Naive thymus-derived CD4-positive, alpha-beta T cell (primary cell): ENCODE measurements at places on chromosomes 6 and 20. TPM values are rescaled to one million over a fixed set of nuclear protein-coding genes. Genes with fewer than 3 reads are reported as not detected.

GRCh38 chr6:50935442-50935841, 116.8 kb downstream of the TFAP2B start:
- H3K27ac ChIP-seq: no peak overlapping the region
- H3K4me3 ChIP-seq: no peak overlapping the region
- DNase-seq: no peak
- no peaks in the 10 kb centered on the region for H3K27me3 ChIP-seq
- H3K4me1 ChIP-seq: no peaks in the 10 kb centered on the region

DNA sequence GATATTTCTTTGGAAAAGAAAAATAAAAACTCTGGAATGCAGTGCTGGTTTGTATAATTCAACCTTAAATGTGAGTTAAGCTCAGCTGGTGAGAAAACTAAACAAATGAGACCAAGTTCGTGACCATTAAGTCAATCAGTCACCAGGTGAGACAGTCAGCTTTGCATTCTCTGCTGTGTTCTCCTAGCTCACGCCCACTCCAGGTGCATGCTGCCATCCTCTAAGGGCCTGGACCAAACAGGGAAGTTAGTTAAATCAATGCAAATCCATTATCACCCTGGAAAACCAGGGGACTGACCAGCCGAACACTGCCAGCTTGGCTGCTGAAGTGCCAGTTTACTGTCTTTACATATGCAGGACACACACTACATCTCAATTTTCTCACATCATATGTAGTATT, 7.2 kb downstream of the TPBG start:
- no peak for DNase-seq
- no peak overlapping the region for H3K4me3 ChIP-seq
- no peaks in the 10 kb centered on the region for H3K36me3 ChIP-seq
- no peaks in the 10 kb centered on the region for H3K4me1 ChIP-seq
- no peak overlapping the region for H3K27ac ChIP-seq

- H3K27me3 ChIP-seq: no peaks in the 10 kb centered on the region
- no peaks in the 10 kb centered on the region for H3K4me1 ChIP-seq
Observed at GRCh38 chr6:31035862-31036497, 25.7 kb downstream of the MUC22 start.

DNA sequence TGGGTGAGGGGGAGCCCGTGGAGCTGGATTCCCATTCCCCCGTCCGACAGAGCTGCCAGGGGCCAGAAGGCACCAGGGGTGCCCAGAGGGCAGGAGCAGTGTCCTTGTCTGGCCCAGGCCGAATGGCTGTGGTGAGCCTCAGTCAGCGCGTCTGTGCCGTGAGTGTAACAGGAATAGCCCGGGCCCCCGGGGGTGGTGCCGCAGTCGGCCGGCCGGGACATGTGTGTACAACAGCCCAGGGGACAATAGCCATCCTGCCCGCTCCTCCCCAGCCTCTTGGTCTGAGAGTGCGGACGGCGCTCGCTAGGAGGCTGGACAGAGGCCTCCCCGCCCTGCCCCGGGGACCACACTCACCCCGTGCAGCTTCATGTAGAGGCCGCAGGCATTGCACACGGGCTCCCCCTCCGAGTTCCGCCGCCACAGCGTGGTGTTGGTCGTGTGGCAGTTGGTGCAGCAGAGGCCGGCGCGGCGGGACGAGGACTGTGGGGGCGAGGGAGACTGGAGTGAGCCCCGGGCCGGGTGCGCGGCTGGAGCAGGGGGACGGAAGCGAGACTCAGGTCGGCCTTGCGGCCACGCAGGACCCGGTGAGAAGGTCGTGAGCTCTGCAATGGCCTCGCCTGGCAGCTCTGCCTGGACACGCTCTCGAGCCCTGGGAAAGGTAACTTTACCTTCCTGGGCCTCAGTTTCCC, 9.6 kb downstream of the GATA5 start:
- no peaks in the 10 kb centered on the region for H3K36me3 ChIP-seq
- no peak for DNase-seq
- H3K27me3 ChIP-seq: no peaks in the 10 kb centered on the region
- H3K27ac ChIP-seq: no peak overlapping the region
- H3K4me1 ChIP-seq: no peaks in the 10 kb centered on the region
- no peak overlapping the region for H3K4me3 ChIP-seq

GRCh38 chr6:32149932-32150870, 1.5 kb downstream of the PRRT1 start:
- no peaks in the 10 kb centered on the region for H3K36me3 ChIP-seq
- H3K27me3 ChIP-seq: no peaks in the 10 kb centered on the region
- no peak overlapping the region for H3K27ac ChIP-seq
- peaks cover 6% of the 10 kb centered on the region for H3K4me1 ChIP-seq
- no peak for DNase-seq

DNA sequence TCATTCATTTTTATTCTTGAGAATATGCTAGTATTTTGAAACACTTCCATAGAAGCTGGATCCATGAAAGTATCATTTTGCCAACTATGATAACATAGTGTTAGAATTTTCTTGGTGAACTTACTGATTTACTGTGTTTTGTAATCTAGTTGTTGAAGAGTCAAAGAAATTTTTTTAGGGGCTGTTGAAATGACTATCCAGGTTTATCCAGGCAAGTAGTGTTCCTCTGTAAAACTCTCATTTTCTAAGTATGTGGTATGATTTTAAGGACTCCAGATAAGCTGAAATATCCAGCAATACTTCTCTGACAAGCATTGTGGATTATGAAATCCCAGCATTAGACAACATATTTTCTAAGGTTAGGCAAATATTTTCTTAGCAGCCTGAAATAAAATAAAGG, 95.9 kb downstream of the GRIK2 start:
- no peak overlapping the region for H3K4me3 ChIP-seq
- no peaks in the 10 kb centered on the region for H3K36me3 ChIP-seq
- H3K27me3 ChIP-seq: no peaks in the 10 kb centered on the region
- DNase-seq: no peak
- no peak overlapping the region for H3K27ac ChIP-seq

DNA sequence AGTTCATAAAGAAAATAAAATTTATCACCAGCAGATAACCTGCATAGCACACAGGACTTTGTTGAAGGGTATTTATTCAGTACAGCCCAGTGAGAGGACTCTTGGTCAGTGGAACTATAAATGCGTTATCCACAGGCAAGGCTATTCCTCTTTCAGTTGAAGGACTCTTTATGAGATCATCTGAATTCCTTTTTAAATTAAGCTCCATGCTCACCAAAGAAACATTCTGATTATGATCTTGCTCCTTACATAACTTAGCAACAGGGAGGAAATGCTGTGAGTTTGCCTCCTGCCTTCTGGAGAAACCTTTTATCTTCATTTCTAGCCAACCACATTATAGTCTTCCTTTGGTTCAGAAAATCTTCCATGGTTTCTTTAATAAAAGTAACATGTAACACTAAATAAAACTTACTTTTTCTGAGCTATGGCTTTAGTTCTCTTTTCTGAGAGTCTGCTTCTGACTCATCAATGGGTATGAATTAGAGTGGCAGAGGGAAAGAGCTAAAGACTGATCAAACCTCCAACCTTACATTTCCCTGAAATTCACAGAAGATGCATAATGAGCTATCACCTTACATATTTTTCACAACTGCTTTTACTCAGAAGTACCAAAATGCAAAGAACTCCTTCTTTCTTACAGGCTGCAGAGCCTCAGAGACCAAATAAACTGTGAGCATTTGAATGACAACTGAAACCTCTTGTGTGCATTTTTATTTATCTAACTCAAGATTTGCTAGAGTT, 267.2 kb downstream of the ADGRG6 start:
- no peaks in the 10 kb centered on the region for H3K36me3 ChIP-seq
- DNase-seq: no peak
- peak overlapping the region; percentile 24 for H3K27ac ChIP-seq
- H3K4me1 ChIP-seq: peaks cover 50% of the 10 kb centered on the region

DNA sequence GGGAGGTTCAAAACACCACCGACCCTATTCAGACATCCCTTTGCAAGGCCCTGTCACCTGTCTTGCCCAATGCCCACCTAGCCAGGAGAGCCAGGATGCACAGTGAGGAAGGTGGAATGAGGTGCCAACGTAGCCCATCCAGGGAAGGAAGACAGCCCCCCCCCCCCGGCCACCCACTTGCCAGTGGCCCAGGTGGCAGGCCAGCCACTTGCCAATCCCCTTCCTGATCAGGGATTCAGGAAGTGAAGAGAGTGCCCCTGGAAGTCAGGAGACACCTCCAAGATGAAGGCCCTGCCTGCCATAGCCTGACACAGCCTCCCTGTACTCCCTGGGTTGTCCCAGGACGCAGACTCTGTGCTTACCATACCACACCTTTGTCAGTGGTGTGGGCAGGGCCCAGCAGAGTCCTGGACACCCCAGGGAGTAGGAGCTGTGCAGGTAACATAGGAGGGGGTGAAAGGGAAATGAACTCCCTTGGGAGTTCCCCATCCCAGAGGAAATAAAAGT, 54.7 kb downstream of the MRPL14 start:
- H3K4me3 ChIP-seq: peak overlapping the region; percentile 95
- DNase-seq: no peak
- H3K27me3 ChIP-seq: no peaks in the 10 kb centered on the region
- peaks cover 16% of the 10 kb centered on the region for H3K4me1 ChIP-seq
- H3K27ac ChIP-seq: peak overlapping the region; percentile 54

GRCh38 chr6:113317891-113318574, 539.1 kb upstream of the MARCKS start:
- no peaks in the 10 kb centered on the region for H3K36me3 ChIP-seq
- no peaks in the 10 kb centered on the region for H3K4me1 ChIP-seq
- H3K27me3 ChIP-seq: no peaks in the 10 kb centered on the region
- H3K4me3 ChIP-seq: no peak overlapping the region
- no peak overlapping the region for H3K27ac ChIP-seq

DNA sequence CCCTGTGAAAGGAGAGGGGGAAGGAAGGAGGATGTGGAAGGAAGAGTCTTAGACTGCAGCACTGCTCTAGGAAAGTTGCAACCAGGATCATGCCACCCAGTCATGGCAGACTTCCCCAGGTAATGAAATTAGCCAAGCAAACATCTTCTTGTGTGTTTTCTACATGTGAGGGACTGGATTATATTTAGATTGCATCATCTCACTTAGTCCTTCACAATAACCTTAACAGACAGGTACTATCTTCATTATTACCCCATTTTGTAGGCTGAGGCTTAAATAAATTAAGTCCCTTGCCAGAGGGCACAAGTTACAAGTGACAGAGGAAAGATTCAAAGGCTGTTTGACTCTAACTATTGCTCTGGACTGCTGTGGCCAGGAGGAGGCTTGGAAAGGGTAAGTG, 9.7 kb upstream of the MAFB start:
- no peaks in the 10 kb centered on the region for H3K4me1 ChIP-seq
- no peak overlapping the region for H3K27ac ChIP-seq
- DNase-seq: no peak
- peaks cover 4% of the 10 kb centered on the region for H3K27me3 ChIP-seq
- H3K36me3 ChIP-seq: no peaks in the 10 kb centered on the region

GRCh38 chr20:64261138-64261537, 5.6 kb downstream of the PCMTD2 start:
- H3K36me3 ChIP-seq: peaks cover 28% of the 10 kb centered on the region
- no peak overlapping the region for H3K27ac ChIP-seq
- DNase-seq: peak; percentile 12
- H3K4me1 ChIP-seq: peaks cover 75% of the 10 kb centered on the region

DNA sequence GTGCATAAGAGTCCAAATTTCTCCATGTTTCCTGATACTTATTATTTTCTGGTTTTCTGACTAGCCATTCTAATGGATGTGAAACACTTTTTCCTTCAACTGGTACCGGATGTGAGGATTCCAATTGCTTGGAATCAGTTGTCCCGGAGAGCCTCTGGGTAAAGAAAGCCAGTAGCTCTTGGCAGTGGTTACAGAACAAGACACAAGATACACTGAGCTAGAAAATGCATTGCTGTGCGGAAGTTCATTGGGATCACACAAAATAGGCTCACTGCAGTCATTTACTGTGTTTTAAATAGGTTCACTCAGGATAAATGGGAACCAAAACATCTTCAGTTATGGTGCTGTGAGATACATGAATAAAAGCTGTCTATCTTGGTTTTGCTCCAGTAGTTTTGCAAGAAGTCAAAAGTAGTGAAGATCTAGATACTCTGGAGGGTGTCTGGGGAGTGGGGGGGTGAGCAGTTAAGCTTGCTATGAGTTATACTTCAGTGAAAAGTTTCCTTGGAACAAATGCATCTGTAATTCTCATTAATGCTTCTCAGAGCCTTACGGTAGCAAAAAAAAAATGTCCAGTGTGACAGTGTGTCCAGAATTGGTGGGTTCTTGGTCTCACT, 54.4 kb upstream of the RNF182 start:
- H3K27me3 ChIP-seq: no peaks in the 10 kb centered on the region
- no peaks in the 10 kb centered on the region for H3K36me3 ChIP-seq
- DNase-seq: no peak
- H3K4me3 ChIP-seq: no peak overlapping the region
- H3K27ac ChIP-seq: no peak overlapping the region

DNA sequence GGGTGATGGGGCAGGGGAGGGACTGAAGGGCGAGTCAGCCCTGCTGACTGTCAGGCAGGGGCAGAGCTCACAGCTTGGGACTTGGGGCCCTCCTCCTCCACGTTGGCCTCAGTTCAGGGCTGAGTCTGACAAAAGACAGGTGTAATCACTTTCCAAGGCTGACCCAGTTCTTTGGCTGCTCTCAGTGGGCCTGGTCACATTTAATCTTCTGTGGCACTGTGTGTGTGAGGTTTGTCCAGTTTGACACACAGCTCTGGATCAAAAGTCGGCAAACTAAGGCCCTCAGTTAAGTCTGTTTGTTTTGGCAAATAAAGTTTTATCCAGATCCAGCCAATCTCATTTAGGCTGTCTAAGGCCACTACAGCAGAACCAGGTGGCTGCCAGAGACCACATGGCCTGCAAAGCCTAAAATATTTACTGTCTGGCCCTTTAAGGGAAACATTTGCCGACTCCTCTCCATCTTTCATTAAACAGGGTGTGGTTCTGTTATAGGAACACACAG, 5.1 kb upstream of the MAP1LC3A start:
- H3K27me3 ChIP-seq: no peaks in the 10 kb centered on the region
- no peak for DNase-seq

DNA sequence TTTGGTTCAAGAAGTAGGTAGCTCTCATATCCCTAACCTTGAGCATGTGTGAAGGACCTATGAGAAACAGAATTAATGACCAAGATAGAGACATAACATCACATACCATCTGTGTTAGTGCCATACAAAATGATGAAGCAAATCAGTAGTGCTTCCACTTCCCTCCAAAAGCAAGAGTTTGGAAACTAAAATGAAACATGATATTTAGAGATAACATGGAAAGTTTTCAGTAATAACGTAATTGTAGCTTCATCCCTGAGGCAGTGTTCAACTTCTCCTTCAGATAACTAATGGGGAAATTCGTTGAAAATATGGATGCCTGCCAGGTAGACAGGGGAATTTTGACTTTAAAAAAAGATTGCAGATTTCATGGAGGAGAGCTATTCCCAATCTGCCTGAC, 248.4 kb upstream of the IRAK1BP1 start:
- H3K36me3 ChIP-seq: no peaks in the 10 kb centered on the region
- no peaks in the 10 kb centered on the region for H3K4me1 ChIP-seq
- no peak overlapping the region for H3K4me3 ChIP-seq
- H3K27ac ChIP-seq: no peak overlapping the region
- H3K27me3 ChIP-seq: no peaks in the 10 kb centered on the region

FBXL4 gene
- total RNA-seq: 24.3 TPM

CEP43 gene
- 11.6 TPM for total RNA-seq

PRSS16 gene
- total RNA-seq: 0.40 TPM

TRIM10 gene
- total RNA-seq: not detected

CRISP2 gene
- not detected for total RNA-seq
